ENCODE measurements at places on chromosomes 16 and 17.

DNA sequence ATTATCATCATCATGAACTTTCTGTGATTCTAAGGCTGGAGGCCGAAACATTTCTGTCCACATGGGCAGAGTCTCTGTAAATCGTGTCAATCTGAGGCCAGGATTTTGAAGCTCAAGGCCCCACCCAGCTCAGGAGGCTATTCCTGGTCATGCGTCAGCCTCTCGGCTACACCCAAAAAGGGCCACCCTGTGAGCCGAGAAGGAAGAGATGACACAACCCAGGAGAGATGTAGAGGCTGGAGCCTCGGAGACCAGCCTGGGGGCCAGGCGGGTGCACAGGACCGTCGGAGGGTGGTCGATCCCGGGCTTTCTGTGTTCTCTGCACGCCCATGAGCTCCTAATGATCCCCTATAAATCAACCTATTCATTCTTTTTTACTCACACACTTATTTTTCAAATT is 1.1 kb upstream of the CACNG1 start:
- no peak for DNase-seq

DNA sequence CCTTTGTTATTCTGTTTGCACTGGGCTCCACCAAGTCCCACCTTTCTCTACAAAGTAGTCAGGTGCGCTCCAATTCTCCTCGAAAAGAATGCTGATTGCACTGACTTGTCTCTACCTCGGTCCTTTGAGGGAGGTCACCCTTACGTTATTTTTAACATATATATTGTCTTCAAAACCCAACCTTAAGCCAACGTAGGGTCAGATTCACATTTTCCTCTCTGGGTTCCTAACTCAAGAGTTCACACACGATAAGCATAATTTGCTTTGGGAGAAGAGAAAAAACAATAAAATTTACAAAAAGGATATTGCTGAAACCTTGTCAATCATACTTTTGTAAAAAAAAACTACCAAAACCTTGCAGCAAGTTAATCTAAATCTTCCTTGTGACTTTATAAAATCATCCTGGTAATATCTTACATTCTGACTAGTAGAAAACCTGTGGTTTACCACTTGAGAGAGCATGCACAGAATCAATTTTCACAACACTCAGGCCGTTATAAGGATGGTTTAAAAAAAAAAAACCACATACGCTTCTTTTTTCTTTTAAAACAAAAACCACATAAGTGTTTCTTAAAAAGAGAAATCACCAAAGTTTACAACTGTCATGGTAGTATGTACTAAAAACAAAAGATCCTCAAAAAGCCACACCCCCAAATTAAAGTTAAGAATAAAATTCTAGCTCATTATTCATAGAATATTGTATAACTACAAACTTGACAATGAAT is 72.2 kb upstream of the TRAP1 start:
- DNase-seq, result no peak

GRCh38 chr17:3966720-3967363 is 2.6 kb upstream of the ATP2A3 start:
- no peak for DNase-seq

- no peak for DNase-seq
Observed at GRCh38 chr17:67280279-67280678, 35.3 kb upstream of the HELZ start.

- no peak for DNase-seq
Observed at GRCh38 chr17:51398128-51398525, 137.8 kb downstream of the UTP18 start.

- no peak for DNase-seq
Observed at GRCh38 chr16:19210968-19211367, 42.9 kb downstream of the SYT17 start.

GRCh38 chr17:57451643-57452042 is 195.3 kb downstream of the MSI2 start:
- no peak for DNase-seq

GRCh38 chr17:6496640-6497441 is 52.6 kb downstream of the PIMREG start:
- peak; percentile 27 for DNase-seq

GRCh38 chr16:18852647-18853046 is 51.3 kb upstream of the ARL6IP1 start:
- no peak for DNase-seq

DNA sequence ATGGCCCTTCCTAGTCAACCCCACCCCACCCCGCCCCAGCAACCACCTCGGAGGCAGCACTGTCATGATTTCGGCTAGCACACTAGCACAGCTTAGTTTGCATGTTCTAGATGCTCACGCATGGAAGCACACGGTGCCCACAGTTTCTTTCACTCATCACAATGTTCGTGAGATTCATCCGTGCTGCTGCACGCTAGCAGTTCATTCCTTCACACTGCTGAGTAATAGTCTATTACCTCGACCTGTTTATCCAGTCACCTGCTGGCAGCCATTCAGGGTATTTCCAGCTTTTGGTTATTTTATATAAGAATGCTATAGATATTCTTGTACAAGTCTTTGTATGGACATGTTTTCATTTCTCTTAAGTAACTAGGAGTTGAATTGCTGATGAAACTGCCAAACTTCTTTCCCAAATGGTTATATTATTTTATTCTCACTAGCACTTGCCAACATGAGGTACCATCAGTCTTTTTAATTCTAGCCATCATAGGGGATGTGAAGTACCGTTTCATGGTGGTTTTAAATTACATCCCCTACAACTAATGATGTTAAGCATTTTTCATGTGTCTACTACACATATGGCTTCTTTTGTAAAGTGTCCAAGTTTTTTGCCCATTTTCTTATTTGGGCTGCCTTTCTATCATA is 75.7 kb downstream of the CYTH1 start:
- no peak for DNase-seq

- DNase-seq, result no peak
Observed at GRCh38 chr17:9424071-9424640, 151.5 kb downstream of the STX8 start.

GRCh38 chr17:75773121-75773807 is 8.3 kb upstream of the GALK1 start:
- DNase-seq, result peak; percentile 29

- no peak for DNase-seq
Observed at GRCh38 chr16:27236635-27237218, 31.8 kb downstream of the NSMCE1 start.

- no peak for DNase-seq
Observed at GRCh38 chr17:56521414-56522141, 71.9 kb upstream of the NOG start.

DNA sequence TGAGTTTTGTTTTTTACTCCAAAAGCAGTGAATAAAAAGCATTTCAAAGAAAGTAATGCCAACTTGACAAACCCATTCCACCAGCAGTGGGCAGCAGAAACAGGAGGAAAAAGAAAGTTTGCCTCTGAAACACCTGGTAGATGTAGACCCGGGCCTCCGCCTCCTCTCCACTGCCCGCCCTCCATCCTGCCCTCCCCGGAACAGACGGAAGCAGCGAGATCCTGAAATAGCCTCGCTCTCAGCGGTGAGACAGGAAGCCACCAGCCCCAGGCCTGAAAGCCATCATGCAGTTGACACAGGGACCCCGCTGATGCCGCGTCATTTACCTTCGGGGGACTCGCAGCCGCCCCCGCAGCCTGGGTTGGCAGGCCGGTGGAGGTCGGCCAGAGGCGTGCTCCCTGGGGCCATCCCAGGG is 67.8 kb downstream of the C16orf78 start:
- peak; percentile 67 for DNase-seq

- no peak for DNase-seq
Observed at GRCh38 chr16:75256059-75256571, 4.7 kb upstream of the BCAR1 start.

GRCh38 chr17:16977932-16978331 is 6.0 kb upstream of the TNFRSF13B start:
- no peak for DNase-seq

GRCh38 chr17:61362852-61363600 is 36.6 kb upstream of the TBX2 start:
- DNase-seq, result no peak

DNA sequence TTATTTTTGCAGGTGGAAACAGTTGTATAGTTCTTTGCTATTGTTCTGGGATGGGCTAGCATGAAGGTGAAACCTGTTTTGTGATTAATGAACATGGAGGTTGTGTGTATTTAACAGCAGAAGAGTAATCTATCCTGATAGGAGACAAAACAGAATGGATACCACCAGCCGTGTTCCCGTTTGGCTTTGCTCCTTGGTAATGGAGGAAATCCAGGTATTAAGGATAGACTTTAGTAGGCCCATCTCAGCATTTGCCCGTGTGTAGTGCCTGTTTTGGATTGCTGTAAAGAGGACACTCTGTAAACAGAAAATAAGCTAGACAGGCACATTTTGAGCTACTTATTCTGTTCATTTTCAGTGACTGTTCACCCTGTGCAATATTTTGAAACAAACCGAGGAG is 215.1 kb downstream of the RBFOX1 start:
- DNase-seq, result no peak

- peak; percentile 83 for DNase-seq
Observed at GRCh38 chr16:79600638-79601091, at the start of gene MAF. Gene MAF (minus strand): TSS chr16:79600737. CDS start chr16:79599902, 835 bp downstream.

DNA sequence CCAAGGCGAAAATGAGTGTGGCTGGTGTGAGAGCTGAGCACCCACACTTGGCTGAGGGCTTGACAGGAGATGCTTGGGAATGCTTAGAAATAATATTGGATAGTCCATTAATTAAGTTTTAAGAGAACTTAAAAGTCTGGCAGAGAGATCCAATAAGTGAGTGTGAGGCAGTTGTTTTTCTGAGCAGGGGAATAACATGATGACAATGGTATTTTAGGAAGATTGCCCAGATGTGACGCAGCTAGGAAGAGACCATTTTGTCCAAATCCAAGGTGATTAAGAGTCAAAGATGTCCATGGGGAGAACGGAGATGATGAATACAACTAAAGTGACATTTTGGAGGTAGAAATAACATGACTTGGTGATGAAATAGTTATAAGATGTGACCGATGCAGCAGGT is 102.8 kb upstream of the AXIN2 start:
- DNase-seq, result no peak

- DNase-seq, result no peak
Observed at GRCh38 chr17:58121925-58122324, 26.3 kb upstream of the OR4D1 start.

DNA sequence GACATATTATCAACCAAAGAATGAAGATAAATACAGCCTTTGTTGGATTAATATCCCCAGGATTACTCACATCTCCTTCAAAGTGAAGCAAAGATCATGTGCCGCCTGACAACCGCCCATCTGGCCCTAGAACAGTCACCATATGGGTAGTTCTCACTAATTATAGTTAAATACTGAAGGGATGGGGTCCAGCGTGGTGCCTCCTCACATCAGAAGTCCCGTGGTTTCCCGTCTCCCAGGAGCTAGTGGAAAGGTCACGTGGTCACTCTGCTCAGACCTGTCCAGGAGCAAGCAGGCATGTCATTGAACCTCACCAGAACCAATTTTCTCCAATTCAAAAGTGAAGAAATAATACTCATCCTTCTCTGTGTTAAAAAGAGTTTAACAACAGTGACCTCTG is 434.5 kb downstream of the SHISA9 start:
- DNase-seq, result no peak

GRCh38 chr17:9924735-9925191 is 19.7 kb upstream of the RCVRN start:
- DNase-seq, result peak; percentile 32

DNA sequence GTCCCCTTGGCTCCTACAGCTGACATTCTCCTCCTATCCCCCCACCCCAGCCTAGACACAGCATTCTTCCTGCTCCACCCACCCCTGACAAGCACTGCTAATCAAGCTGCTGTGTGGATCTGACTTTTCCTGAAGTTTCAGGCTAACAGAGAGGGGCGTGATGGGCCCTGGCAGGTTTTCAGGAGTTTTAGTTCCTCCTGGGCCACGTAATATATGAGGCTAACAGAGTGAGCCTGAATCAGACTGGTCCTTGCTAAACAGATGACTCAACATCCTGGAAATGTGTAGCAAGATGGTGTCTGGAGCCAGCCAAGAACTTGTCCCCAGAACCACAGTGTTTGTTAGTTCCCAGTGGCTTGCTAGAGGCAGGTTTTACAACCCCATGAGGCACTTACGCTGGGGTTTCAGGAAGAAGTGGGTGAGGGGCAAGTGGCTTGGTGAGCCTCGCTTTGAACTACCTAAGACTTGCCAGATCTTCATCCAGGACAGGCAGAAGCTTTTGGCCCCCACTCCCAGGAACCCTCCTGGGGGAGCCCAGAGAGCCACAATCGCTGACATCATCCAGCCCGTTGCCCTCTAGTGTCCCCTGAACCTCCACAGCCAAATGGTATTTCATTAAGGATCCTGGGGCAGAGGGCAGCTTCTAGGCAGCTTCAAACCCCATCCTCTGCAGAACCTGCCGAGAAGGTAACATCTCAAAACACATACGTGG is 15.9 kb downstream of the TMEM92 start:
- no peak for DNase-seq

DNA sequence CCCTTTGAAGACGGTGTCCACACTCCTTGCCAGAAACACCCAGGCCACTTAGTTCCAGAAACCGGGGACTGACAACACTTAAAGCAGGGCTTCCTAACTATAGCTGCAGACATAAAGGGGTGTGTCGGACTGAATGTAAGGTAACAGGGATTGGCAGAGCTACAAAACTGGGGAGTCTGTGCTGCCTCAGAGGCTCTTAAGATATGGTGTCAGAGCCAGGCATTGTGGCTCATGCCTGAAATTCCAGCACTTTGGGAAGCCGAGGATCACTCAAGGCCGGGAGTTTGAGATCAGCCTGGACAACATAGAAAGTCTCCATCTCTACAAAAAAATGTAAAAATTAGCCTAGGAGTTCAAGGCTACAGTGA is 14.2 kb upstream of the NLRC3 start:
- DNase-seq, result no peak

DNA sequence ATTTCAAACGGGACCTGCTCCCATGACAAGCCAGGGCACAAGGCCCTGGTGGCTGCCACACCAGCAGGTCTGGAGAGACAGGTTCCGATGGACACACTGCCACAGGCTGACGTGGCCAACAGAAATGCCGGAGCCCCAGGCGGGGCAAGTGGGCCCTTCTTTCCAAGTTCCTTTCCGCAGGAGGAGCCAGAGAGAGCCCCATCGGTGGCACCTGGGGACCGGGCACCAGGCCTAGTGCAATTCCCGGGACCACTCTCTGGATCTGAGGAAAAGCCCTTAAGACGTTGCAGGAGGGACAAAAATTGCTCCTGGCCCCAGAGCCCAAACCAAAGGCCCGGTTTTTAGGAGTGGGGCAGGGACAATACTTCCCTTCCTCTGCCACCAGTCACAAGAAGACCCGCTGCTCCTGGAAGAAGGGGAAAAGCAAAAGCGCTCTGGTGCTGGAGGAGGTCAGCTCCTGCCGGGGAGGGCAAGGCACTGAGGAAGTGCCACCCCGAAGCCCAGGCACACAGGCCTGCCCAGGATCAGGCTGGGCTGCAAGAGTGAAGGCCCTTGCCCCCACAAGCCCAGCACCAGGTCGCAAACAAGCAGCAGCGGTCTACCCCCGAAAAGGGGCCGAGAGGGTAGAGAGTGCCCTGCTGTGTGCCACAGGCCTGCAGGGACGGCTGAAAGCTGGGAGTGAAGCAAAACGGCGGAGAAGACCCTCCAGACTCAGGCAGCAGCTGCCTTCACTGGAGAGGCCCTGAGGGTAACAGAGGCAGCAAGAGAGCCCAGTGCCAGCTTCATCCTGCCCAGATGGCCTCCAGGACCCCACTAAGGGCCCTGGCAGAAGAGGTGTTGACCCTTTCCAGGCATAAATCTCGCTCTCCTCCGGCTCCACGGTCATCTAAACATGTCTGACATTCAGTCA is 29.1 kb downstream of the MAP1LC3B start:
- DNase-seq, result no peak

- DNase-seq, result no peak
Observed at GRCh38 chr17:48513097-48513496, 17.7 kb downstream of the HOXB1 start.

GRCh38 chr16:86039606-86040005 is 140.6 kb downstream of the IRF8 start:
- DNase-seq, result no peak

- no peak for DNase-seq
Observed at GRCh38 chr16:66357523-66357928, 9.0 kb upstream of the CDH5 start.
